GM03348 (cell line): ENCODE measurements at places on chromosomes 16 and 17.
A peak's percentile ranks its signal among the peaks of the same experiment; 100 is the strongest.

GRCh38 chr16:86994651-86995171 is 322.5 kb downstream of the C16orf95 start:
- peak; percentile 90 for DNase-seq

- DNase-seq = no peak
These were observed 238.7 kb upstream of the TBX2 start for GRCh38 chr17:61160789-61161445.

- DNase-seq = no peak
These were observed 124.7 kb downstream of the CDH11 start for GRCh38 chr16:64997121-64997520.

DNA sequence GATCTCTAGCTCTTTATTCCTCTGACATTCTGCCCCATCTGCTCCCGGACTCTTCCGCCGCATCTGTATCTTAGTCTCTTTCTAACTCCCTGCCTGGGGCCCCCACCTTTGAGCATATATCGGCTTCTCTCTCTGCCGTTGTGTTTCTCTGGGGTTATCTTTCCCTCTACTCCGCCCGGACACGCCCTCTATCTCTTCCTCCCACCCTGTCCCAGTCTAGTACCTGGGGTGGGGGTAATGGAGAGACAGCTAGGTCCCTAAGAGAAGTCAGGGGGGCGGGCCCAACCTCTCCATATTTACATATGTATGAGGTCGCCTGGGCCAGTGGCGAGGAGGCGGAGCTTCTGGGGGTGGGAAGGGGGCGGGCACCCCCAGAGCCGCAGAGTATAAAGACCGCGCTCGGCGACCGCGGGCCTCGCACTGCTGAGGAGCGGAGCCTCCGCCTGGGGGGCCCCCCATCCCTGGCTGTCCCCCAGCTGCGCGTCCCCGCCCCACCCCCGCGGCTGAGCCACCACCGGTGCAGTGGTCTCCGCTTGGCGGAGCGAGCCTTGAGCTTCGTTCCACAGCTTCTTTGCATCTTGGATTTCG is at the start of gene ATP1B2:
TSS of gene ATP1B2 (plus strand) at position 418 of the 588 bp plus-strand sequence. CDS start 593 bp downstream, outside the sequence.
- DNase-seq = peak; percentile 63

- peak; percentile 85 for DNase-seq
These were observed 180.7 kb upstream of the CACNG5 start for GRCh38 chr17:66654106-66654740.

DNA sequence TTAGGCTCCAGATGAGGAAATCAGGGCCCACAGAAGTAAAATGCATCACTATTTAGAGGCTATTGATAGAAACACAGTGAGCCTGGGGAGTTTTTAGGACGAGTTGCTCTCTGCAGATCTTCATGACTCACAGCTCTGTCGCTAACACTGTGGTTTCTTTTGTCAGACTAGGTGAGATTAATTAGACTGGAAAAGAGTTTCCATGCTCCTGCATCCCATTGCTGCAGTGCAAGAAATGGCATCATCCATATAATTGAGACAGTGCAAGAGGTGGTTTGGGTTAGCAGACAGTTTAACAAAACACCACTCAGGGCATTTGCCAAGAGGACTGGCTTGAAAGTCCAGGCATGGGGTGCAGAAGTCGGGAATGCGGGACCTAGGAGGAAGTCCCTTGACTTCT is 198.8 kb upstream of the CACNG5 start:
- DNase-seq = peak; percentile 50

DNA sequence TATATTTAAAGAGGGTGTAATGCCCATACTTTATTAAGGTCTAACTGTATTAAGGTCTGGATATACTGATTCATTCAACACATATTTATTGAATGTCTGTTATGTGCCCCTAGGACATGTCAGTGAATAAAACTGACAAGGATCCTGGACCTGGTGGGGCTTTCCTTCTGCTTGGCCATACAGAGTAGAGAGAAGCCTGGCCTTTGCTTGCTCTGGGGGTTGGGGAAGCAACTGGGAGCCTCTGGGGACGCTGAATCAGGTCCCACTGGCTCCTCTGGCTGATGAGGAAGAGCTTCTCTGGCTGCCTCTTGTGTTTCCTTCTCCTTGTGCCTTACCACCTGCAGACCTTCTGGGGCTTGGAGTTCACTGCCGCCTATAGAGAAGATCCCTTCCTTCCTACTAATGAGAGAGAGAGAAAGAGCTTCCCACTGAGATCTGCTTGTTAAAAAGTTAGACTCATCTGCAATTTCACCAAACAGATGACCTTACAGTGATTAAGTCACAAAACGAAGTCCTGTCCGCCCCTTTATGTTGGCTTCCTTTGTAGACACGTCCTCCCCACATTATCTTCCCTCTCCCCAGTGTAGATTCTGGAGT is 49.7 kb downstream of the MSI2 start:
- no peak for DNase-seq

GRCh38 chr16:23406546-23407240 is 46.3 kb downstream of the COG7 start:
- DNase-seq = no peak

DNA sequence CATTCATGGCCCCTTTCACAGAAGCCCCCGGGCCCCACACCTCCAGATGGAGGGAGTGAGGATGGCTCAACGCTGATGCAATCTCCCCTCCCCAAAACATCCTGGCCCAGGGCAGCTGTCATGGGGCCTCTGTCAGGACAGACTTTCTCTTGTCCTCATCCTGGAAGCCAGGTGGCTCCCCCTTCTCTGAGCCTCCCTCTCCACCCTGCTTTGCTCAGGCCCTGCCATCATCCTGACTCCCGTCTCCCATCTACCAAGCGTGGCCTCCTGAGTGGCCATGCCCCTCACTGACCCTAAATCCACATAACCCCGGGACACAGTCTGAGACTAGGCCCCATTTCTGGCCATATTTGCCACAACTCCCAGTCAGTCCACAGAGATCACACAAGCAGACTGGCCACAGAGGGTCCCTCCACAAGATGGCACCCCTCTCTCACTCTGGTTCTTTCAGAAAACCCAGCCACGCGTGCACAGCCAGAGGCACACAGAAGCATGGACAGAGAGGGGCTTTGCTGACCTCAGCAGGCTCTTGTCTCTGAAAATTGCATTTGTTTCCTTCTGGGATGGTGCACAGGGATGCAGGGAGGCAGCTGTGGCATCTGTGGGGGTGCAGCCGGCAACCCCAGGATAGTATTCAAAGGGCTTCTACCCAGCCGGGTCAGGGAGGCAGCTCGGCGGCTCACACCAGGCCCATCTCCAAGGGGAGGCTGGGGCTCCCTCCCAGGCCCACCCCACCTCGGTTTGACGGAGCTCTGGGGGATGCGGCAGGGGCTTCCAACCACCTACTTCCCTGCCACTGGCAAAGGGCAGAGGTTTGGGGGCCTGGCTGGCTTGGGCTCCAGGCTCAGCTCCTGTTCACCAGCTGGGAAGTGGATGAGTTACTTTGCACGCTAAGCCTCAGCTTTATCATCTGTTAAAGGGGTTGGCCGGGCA is 16.9 kb downstream of the DOC2B start:
- peak; percentile 83 for DNase-seq

DNA sequence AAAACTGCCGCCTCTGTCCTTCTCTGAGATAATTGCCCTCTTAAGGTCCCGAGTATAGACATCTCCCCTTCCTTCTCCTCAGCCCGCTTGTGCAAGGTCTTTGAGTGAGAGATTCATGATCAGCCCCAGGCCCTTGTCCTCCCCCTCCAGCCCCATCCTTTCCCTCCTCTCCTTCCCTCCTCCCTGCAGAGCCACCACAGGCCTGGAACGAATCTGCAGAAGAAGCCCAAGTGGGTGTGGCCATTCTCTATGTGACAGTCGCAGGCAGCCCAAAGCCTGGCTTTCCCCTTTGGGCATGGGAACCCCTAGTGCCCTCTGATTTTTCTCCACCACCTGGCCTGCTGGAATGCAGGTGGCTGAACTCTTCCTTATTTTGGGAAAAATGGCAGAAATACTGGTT is 7.2 kb upstream of the NDRG4 start:
- DNase-seq = no peak

DNA sequence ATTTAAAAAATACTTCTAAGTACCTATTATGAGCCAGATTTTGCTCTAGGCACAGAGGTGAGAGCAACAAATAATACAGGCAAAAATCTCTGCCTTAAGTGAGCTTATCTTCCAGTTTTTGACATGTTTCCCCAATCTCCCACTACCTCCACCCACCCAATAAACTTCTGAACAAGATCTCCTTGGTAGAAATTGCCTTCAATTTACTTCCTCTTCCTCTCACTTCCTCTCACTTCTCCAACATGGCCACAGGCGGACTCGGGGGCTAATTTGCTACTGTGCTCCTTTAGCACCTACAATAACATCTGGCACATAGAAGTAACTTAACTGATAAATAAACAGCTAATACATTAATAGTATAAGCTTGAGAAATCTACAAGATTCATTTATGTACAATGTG is 82.6 kb downstream of the CACNG1 start:
- DNase-seq = no peak

DNA sequence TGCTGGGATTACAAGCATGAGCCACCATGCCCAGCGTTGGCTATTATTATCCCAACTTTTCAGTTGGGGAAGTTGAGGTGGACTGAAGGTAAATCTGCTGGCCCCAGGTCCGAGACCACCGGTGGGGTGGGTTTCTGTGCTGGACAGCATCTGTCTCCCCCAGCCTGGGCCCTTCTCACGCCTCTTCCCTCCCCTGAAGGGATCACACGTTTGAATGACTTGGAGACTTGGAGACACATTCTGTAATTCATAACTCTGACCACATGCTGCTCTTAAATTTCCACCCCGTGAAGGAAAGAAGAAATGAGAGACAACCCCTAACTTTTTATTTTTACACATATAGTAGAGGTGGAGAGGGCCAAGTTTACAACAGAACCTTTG is 109.8 kb downstream of the MSI2 start:
- DNase-seq = no peak

DNA sequence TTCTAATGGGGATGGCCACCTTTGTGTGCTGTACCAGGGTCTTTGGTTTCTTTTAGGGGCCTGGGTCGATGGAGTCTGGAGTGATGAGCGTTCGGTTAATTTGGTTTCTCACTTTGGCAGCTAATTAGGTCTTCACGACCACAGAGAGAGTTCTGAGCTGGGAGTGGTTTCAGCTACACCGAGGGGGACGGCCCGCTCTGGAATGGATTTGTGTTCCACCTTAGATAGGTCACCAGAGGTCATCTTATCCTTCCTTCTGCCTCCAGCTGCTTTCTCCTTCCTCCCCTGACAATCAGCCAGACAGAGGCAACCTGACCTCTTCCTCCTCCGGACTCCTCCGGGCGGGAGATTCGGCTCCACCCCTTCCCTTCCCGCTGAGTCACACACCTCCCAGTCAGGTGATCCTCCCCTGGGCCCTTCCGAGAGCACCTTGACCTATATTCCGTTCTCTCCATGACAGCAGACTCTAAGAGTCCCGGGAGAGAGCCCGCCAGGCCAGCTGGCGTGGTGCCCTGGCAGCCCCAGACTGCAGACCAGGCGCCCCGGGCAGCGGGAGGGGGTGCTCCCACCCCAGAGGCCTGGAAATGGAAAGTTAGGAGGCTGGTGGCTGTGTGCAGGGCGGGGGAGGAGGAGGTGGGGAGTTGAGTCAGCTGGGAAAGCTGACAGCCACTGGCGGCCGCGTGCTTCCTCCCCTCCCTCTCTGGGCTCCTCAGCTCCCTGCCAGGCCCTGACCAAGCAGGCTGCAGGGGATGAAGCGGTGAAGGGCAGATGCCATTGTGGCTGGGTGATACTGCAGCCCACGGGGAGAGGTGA is 44.7 kb downstream of the CHD9 start:
- peak; percentile 92 for DNase-seq

GRCh38 chr16:65672960-65673359 is 551.1 kb upstream of the CDH11 start:
- DNase-seq = peak; percentile 52

- peak; percentile 71 for DNase-seq
These were observed 23.0 kb upstream of the SLC38A8 start for GRCh38 chr16:84065536-84066132.

DNA sequence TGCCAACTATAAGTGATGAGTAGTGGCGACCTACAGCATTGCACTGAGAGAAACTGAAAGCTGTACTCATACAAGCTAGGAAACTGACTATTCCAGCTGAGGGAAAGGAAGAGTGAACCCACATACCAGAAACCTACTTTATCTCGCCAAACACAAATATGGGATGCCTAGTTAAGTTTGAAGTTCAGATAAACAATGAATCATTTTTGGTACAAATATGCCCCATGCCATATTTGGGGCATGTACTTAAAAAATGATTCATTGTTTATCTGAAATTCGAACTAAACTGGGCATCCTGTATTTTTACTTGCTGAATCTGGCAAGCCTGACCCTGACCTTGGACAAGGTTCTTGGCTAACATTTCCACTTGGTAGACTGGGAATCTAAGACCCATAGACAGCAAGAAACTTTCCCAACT is 527.8 kb upstream of the PSMD7 start:
- DNase-seq = no peak

DNA sequence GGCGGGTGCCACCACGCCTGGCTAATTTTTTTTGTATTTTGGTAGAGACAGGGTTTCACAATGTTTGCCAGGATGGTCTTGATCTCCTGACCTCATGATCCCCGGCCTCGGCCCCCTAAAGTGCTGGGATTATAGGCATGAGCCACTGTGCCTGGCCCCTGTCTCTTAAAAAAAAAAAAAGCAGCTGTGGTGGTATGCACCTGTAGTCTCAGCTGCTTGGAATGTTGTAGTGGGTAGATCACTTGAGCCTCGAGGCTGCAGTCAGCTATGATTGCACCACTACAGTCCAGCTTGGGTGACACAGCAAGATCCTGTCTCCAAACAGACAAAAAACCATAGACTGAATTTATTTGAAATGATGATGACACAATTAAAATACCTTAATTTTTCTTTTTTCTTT is 24.3 kb downstream of the CDK12 start:
- peak; percentile 73 for DNase-seq

- DNase-seq = no peak
These were observed 294.7 kb downstream of the SEC14L1 start for GRCh38 chr17:77435272-77436057.

DNA sequence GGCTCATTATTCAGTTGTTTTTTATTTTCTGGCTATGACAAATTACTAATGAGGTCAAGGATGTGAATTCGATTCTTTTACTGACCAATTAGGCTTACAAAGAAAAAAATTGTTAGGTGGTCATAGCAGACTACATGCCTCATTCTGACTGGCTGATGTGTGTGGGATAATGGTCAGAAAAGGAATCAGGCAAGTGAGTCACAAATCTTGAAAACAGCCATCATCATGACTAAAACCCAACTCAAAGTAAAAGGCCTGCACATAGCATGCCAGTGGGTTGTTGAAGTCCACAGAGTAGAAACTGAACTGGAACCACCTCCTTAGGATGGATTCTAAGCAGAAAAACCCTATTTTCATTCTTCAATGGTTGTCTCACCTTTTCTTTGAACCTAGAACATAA is 8.6 kb downstream of the RPGRIP1L start:
- DNase-seq = peak; percentile 58

DNA sequence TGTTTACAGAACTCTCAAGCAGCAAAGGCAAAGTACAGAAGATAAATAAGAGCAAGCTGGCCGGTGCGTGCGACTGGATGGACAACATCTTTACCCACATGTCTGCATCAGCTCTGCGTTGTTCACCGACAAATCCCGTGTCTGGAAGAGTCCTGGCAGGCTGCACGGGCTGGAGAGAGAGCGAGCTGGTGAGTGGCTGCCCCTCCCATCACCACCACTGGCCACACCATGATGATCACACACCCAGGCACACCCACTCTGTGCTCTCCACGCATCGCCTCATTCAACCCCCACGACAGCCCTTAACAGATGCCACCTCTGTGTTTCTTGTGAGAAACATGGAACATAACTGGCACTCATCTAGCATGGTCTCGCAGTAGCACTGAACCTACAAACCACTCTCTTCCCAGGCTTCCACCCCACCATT is 59.2 kb downstream of the ANKRD11 start:
- DNase-seq = peak; percentile 88
